Stimulated activated naive CD8-positive, alpha-beta T cell treated with anti-CD3 and anti-CD28 coated beads, Interleukin-15, amount 100 ng/mL, for 72 hours (primary cell): ENCODE measurements at places on chromosomes 5 and 9.

DNA sequence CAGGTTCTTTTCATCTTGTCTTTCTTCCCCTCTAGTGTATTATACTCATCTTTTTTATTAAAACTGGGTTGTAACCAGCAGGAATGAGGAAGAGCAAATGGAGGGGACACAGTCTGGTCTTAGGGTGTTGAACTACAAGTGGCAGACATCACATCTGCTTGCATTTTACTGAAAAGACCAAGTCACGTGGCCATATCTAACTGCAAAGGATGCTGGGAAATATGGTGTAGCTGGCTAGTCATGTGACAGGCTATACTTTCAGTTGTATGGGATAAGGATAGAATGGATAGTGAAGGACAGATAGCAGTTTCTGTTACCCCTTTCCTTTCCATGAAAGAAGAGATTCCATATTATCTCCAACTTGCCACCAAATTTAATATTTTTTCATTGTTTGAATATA, 13.0 kb upstream of the FGD3 start:
- DNase-seq, result no peak

DNA sequence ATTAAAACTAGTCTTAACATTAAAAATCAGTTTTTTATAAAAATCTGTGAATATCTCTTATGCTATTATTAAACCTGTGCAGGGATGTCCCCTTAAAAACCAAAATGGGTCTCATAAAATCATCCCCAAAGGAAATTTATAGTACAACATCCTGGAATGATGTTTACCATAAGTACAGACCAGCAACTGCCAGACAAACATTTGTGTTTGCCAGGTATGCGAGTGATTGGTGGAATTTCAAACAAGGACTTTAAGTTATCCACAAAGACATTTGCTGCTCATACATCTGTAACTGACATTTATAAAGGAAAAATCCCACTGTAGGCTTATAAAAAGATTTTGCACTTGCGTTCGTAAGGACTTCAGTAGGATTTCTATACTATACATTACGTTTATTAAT, 1375.4 kb upstream of the WWC1 start:
- DNase-seq, result no peak

- no peak for DNase-seq
Observed at GRCh38 chr5:157913575-157913974, 54.6 kb upstream of the CLINT1 start.

- no peak for DNase-seq
Observed at GRCh38 chr9:109907810-109908458, 127.9 kb downstream of the PALM2AKAP2 start.

GRCh38 chr5:98603456-98603855, 170.0 kb upstream of the RGMB start:
- DNase-seq, result no peak

GRCh38 chr9:98413084-98413483, 157.6 kb upstream of the TBC1D2 start:
- DNase-seq, result no peak

DNA sequence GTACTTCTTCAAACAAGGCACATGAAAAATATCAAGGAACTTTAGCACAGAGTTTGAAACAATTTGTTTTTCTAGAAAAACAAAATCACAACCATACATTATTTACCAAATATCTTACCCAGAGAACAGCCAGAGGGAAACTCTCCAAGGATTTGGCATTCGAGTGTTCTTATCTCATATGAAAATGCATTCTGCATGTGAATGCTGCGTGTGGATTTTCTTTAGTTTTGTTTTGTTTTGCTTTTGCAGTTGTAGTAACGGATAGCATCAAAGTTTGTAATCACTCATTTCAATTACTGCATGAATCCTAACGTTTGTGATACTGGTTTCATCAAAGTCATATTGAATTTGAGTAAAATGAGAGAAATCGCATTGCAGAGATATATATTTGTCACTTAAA, 28.0 kb downstream of the ADAMTSL1 start:
- no peak for DNase-seq

- no peak for DNase-seq
Observed at GRCh38 chr9:94563548-94563947, 8.7 kb downstream of the PCAT7 start.

DNA sequence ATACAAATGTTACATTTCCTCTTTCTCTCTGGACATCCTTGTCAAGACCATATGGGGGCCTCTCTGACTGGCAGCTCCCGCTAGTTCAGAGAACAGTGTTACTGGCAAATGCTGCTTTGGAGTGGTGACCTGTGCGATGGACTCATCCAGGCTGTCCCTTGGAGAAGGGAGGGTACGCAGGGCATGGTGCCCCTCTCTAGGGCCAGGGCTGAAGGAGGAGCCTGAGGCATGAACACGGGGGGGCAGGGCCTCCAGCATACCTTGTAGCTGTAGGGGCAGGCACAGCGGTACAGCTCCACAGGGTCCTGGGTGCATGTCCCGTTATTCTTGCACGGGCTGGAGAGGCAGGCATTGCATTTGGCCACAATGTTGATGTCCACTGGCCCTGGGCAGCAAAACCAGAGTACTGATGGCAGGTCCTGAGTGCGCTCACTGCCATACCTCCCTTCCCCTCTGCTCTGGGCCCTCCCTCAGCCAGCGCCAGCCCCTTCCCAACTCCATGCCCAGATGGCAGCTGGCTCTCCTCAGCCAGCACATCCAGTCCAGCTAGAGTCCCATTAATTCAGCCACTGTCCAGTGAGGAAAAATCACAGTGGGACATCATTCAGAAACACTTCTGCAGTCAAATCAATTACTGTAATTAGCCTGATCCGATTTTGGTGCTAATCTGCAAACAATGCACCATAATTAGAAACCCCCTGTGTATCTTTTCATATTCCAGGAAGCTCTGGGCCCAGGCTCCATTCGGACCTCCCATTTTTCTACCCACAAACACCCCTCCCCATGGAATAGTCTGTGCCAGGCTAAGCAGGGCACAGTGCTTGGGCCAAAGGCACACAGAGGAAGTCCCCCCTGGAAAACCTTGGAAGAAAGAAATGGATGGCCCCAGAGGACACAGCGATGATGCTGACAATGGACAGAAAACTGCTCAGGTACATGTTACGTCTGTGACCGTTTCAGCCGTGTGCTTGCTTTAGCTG, 128.8 kb upstream of the PANK3 start:
- no peak for DNase-seq

DNA sequence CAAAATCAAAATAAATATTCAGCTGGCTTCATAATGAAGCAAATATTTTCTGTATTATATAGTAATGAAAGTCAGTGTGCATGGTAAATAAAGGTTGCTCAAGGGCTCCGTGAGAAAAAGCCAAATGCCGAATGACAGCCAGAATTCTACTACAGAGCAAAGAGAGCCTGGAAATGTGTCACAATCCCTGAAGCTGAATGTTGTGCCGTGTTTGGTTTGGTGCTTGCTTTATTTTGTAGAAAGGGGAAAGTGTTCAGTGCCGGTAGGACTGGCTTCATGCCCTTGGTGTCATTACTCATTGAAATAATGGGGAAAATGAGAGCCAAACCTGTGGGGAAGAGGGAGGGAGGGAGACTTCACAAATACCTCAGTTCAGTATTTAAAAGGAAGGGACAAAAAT, 26.8 kb upstream of the ADAMTSL1 start:
- no peak for DNase-seq

DNA sequence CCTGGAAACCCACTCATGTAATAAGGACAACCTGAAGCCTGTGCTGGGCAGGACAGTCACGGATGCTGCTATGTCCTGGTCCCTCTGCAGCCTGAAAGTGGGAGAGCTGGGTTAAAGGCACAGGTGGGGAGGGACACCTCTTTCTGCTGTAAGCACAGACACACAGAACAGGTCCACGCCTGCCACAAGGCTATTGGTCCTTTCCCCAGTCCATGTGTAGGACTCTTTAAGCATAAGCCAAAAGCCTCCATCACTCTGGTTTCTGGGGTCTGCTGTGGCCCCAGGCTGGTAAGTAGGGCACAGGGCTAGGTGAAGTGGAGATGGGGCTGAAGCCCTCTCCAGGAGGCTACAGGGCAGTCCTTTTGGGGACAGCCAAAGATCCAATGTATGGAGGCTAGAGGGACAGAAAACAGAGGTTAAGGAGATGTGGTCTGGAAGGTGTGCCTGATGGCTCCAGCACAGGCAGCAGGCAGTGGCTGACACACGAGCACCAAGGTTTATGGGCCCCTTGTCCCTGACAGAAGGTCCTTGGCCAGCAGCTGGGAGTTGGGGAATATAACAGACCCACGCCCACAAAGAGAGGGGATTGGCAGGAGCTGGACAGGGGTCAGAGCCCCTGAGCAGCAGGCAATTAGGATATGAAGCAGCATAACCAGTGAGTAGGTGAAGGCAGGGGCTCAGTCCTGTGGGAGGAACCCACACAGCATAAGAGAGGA, 203.6 kb upstream of the MVB12B start:
- DNase-seq, result no peak

DNA sequence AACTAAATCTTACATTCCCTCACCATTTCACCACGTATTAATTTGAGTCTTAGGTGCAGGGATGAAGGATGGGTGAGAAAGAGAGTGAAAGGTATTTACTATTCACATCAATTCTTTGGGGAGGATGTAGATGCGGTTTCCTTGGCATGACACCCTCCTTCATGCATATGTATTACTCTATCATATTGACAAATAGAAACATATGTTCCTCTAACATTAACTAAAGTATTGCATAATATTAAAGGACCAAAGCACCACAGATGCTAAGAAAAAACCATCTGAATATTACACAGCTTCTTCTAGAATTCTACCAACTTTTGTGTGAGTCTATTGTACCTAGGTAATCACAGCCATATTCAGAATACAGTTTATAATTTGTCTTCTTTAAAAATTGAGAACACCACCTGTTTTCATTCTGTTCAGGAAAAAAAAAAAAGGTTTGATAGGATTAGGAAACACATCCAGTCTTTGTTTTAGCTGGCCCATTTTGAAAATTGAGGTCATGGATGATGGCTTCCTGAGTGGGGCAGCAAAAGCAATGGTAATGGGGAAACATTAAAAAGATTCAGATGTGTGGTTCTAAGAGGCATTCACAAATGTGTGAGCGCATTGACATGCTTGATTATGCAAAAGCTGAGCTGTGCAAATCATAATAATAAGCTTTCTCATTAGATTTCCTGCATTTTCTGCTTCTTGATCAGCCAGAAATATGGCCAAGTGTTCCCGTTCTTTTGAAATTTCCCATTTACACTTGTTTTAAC, 1011.5 kb upstream of the NUDT12 start:
- no peak for DNase-seq

GRCh38 chr5:123659011-123659410, 147.0 kb downstream of the CSNK1G3 start:
- no peak for DNase-seq

GRCh38 chr9:127735530-127736185, 564 bp upstream of the TOR2A start:
- no peak for DNase-seq

- DNase-seq, result no peak
Observed at GRCh38 chr9:76607730-76608436, 148.9 kb downstream of the GCNT1 start.

DNA sequence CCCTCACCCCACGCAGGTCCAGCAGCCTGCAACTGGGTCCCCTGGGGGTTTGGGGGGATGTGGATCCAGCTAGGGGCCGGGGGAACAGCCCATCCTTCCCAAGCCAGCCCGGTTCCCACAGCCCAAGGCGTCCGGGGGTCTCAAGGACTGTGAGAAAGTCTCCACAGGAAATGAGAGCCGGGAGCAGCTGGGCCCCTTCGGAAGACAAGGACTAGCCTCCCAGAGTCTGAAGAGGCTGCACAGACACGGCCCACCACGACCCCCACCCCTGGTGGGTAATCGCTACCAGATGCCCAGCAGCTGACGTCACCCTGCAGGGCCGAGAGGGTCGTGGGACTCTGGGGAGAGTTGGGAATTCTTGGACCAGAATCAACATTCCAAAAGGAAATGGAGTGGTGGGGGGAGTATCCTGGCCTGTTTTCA, 10.5 kb downstream of the SH2D3C start:
- no peak for DNase-seq

DNA sequence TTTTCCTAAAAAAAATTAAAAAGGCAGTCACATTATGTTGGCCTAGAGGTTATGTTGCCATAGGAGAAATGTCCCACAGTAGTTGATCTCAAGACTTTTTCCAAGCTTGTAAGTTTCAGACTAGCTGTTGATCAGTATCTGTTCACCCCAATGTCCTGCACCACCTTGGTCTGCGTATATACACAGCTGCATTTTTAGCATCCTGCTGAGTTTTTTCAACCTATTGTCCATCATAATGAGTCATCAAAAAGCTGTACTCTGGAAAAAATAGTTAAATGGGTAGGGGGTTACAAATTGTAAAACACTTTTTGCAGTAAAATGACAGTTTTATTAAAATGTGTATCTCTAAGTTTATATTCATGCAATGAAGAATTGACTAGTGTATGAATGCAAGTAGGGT, 53.2 kb upstream of the TMEM171 start:
- DNase-seq, result no peak

- no peak for DNase-seq
Observed at GRCh38 chr5:136646915-136647314, 281.6 kb upstream of the TRPC7 start.

DNA sequence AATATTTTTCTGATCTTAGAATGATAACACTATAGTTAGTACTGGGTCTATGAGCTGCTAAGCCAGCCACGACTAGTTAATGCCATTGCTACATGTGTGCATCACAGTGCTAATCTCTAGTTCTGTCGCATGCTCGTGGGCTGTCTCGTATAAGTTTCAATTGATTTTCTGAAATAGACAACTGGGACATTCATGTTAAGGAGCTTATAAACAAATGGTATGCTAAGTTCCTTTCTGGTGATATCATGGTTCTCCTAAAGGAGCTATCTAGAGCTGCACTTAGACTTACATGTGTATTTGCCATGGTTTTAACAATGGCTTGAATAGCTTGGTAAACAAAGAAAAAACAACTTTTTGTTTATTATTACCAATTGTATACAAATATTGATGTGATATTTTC, 46.2 kb downstream of the F2RL2 start:
- DNase-seq, result no peak

DNA sequence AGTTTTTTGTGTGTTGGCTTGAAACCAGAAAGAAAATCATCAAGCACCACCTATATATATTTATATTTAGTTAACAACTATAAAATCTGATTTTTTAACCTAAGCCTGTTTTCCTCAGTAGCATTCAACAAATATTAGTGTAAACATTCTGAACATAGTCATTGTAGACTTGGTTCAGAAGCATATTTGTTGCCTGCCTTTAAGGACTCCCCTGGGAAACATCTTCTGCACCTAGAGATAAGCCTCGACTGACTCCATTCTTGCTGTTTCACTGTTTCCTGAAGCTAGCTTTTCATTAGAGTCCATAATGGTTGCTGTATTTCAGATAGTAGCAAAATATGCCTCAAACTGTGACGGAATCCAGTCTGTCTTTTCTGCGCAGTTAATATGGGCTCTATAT, 123.5 kb downstream of the TRIO start:
- no peak for DNase-seq

DNA sequence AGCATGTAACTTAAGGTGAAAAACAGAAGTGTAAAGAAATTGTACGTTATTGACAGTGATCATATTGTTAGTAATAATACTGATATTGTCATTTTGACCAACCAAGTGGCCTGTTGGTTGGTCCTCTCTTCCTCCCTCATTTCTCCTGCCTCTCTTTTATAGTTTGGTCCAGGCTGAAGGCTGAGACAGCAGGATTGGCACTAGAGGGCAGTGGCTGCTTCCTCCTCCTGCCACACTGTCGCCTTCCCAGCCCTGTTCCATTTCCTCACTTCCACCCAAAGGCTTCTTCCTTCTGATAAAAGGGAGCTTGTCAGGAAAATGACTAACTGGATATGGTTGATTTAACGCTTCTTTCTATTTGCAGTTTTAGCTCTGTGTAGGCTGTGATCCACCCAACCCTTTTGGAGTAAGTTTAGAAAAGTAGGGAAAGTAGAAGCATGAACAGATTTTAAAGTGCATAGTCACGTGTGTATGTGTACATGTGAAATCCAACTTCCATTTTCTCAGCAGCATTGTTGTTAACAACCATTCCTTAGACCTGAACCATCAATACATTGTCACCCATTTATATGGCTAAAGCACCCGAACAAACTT, 35.6 kb downstream of the PTCD2 start:
- no peak for DNase-seq
